ENCODE measurements at places on chromosomes 16 and 17.

DNA sequence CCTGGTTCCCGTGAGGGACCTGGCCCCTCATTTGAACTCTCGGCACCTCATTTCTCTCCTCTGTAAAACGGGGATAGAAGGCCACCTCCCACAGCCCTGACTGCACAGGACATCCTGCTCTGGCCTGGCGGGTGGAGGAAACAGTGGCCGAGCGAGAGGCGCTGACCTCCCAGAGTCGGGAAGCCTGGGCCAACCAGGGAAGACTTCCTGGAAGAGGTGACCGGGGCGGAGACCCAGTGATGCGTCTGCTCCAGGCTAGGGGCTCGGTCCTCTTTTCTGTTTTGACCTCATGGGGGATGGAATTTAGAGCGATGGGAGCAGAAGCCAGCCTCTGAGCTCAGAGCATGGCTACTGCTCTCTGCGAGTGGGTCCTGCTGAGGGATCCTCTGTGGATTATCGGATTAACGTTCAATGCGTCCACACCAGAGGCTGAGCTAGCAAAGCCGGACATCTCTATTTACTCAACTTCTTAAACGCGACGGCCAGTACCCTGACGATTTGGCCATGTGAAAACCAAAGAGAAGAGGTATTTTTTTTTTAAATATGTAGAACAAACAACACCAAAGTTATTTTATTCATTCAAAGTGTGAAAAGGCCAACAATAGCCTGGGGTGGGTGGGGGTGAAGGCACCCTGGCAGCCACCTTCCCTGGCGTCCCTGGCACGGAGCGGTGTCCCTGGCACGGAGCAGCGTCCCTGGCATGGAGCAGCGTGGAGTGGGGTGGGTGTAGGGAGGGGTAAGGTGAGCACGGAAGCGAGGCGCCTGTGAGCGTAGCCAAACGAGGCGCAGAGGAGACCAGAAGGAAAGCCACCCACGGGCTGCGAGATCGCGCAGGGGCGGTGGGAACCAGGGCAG lies 9.2 kb upstream of the MSLN start:
- no peak for DNase-seq

GRCh38 chr16:59289151-59289550 lies 555.0 kb upstream of the GOT2 start:
- DNase-seq, result no peak

GRCh38 chr16:87074641-87075318 lies 242.4 kb downstream of the C16orf95 start:
- no peak for DNase-seq

DNA sequence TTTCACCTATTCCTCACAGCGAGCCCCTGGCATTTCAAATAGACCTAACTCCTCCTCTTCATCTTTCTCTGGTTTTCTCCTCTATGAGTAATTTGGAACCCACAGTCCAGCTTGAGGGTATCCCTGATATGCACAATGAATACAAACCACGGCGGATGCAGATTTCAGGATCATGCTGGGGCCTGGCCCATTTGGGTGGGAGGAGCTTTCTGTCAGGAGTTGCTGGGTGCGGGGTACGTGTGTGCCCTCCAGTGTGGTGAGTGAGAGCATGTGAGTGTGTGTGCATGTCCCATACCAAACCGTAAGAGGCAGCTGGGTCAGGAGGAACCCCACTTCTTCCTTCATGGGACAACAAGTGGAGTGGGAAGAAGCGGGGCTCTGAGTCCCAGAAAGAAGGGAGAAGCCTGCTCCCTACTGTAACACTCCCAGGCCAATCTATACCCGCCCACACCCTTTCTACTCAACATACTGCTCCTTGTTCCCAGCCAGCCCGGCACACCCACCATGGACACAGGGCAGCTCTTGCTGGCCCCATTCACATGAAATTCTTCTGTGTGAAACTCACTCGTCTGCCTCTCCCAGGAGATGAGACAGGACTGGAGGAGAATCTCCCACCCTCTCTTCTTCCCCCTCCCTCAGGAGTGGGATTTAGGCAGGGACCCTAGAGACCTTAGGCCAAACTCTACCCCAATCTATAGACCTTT lies 18.4 kb downstream of the CNTNAP1 start:
- no peak for DNase-seq

GRCh38 chr17:36641331-36641876 lies 40.0 kb downstream of the MRM1 start:
- DNase-seq, result no peak

GRCh38 chr16:14494396-14494966 lies 135.6 kb downstream of the PARN start:
- DNase-seq, result no peak

- DNase-seq, result no peak
Measured at GRCh38 chr16:8646326-8647053, 25.0 kb downstream of the METTL22 start.

All from CD4-positive, alpha-beta T cell treated with Interleukin-21 for 1 hour (primary cell).